ENCODE measurements at places on chromosomes 1 and 21. TPM values are rescaled to one million over a fixed set of nuclear protein-coding genes. Genes with fewer than 3 reads are reported as not detected.

GRCh38 chr1:8633741-8634501, 183.5 kb downstream of the RERE start:
- no peak for DNase-seq

- DNase-seq = peak; percentile 41
These were observed 76.3 kb downstream of the NPHP4 start for GRCh38 chr1:5915587-5916571.

GRCh38 chr1:100443811-100444571, 91.7 kb downstream of the CDC14A start:
- DNase-seq = no peak

The PFKFB2 gene
- total RNA-seq = 27.0 TPM

DNA sequence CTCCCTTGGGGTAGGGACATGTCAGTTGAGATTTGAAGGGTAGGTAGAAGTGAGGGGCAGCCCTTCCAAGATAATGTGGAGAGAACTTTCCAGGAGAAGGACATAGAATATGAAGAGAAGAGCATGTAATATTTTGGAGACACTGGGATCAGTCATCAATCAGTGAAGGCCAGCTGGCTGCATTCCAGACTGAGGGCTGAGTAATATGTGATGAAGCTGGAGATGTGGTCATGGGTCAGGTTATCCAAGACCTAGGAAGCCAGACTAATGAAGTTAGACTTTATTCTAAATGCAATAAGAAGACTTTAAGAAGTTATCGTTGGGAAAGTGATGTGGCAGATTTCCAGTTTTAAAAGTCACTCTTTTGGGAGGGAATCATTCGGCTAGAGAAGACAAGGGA, 262.0 kb downstream of the HMCN1 start:
- no peak for DNase-seq

The FAM43B gene
- 0.52 TPM for total RNA-seq

The TFF3 gene
- 3.0 TPM for total RNA-seq

GRCh38 chr21:17688912-17689874, 76.5 kb upstream of the BTG3 start:
- DNase-seq = peak; percentile 82

The CHIA gene
- not detected for total RNA-seq

The THEM5 gene
- total RNA-seq = not detected

- no peak for DNase-seq
These were observed 41.8 kb downstream of the URB1 start for GRCh38 chr21:32350981-32351380.

- DNase-seq = no peak
These were observed 172.7 kb upstream of the FGGY start for GRCh38 chr1:59124166-59124565.

DNA sequence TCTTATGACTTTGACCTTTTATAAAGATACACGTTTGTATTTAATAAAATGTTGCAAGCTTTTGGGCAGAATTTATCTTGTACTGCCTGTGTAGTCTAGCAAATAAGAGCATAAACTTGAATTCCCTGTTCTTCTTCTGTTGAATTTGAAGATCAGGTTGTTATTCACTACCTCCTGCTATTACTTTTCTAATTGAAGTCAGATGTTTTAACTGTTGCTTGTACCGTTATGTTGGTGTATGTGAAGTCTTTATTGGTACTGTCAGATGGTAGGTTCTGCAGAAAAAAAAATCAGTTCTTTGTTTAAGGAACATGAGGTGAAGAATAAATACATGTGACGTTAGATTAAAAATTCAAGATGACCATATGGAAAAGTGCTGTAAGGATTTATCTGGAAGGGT, 69.1 kb downstream of the DYRK1A start:
- DNase-seq = no peak

- DNase-seq = no peak
These were observed 52.0 kb upstream of the RAVER2 start for GRCh38 chr1:64692911-64693310.

DNA sequence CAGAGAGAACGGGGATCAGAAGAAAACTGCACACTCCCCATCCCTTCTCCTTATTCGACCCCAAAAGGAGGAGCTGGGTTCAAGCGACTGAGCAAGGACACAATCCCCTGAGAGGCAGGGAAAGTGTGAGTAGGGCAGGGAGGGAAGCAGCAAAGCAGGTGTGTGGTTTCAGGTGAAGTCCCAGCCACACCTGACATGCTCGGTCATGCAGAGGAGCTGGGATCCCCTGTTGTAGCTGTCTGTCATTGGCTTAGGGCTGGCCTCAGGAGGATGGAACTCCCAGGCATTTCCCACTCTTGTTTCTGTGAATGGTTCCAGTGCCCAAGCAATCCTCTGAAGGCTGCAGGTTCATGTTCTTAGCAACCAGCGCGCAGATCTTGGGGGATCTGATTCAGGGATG, 150.7 kb downstream of the DSCAM start:
- no peak for DNase-seq

GRCh38 chr1:30894508-30894973, 14.0 kb downstream of the SDC3 start:
- DNase-seq = no peak

DNA sequence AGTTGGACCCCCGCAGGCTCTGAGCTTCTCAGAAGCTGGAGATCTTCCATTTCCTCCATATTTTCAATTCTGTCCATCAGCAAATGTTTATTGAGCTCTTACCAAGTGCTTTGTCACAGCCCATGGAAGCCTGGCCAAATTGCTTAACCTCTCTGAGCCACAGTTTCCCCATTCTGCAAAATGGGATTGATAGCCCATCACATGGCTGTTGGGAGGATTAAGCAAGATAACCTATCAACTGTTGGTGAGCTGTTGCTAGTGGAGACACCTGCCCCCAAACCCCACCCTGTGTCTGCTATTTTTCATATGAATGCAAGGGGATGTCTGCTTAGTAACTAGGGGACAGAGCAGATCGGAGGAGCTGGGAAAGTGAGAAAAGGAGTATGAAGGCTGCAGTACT, 38.3 kb downstream of the CD34 start:
- DNase-seq = no peak

DNA sequence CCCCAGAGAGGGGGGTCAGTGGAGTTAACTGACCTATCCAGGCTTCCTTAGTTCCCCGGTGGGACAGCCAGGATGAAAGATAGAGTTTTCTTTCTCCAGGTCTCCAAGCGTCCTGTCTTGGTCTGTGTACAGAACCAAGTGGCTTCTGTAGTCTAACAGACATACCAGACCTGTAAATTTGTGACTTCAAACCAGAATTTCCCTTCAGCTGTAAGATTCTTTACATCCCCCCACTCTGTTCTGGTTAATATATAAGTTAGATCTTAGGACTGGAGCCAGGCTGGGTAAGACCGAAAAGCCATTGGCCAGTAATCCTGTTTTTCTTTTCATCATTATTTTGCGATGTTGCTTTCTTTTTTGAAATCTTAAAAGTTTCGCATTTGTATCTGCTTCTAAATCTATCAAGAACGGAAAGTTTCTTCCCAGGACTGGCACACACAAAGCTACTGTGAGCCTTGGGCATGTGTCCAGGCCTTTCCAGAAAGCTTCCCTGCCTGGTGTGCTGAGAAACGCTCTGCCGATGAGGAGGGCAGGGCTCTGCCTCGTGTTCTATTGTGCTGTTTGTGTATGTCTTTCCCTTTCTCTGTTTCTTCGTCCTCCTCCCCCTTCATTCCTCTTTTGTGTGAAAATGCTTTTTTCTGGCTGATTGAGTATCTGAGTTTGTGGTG, 72.3 kb downstream of the RGL1 start:
- peak; percentile 72 for DNase-seq

DNA sequence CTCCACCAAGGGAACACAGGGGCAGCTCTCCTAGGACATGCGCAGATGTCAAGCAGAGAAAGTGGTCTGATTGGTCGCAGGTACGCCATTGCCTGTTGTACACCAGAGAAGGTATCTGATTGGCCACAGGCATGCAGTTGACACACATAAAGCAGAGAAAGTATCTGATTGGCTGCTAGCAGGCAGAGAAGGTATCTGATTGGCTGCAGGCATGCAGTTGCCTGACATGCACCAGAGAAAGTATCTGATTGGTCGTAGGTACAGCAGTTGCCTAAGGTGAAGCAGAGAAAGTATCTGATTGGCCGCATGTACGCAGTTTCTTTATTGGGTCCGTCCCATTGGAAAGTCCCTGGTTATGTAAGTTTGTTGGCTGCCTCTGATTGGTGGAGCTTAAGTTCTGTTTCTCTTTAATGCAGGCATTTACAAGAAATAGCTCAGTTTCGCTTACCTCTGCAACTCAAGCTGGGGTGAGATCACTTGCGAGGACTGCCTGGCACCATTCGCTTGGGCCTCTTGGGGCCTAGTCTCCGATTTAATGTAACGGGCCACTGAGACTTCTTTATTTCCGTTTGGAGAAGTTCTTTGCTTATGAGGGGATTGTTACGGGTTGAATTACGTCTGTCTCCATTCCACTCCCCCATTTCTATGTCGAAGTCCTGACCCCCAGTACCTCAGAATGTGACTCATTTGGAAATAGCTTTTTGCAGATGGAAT, 74.2 kb downstream of the SIK1 start:
- DNase-seq = no peak

DNA sequence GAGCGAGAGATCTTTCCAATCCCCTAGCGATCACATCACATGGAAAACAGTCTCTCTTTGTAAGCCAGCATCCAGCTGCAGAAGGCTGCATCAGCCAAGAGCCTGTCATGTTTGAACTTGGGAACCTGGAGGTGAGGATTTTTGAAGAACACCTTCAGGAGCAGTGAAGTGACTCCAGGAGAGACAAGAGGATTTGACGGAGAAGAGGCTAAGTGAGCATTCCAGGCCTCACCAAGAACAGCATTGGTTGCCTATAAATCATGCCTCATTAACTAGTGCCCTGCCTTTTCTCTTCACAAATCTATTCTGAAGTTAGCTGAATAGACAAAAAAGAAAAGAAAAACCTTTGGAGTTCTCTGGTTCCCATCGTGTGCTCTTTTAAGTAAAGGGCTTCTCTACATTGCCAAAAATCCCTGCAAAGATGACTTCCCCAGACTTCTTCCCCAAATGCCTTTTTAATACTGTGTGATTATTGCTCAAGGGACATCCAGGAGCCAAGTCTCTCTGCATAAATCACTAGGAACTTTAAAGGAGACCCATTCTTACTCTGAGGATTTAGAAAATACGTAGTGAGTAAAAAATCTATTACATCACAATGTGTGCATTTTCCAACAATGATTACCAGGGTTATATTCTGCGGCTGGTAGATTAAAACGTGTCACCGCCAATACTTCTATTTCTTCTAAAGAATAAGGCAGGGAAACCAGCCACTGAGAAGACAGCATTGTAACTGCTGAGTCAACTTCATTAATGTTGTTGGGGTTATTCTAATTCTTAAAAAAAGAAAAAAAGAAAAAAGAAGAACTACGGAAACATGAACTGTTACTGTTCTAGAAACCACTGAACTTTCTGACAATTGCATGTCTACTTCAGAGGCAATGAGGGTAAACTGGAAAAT, 95.2 kb downstream of the KIF14 start:
- DNase-seq = no peak

DNA sequence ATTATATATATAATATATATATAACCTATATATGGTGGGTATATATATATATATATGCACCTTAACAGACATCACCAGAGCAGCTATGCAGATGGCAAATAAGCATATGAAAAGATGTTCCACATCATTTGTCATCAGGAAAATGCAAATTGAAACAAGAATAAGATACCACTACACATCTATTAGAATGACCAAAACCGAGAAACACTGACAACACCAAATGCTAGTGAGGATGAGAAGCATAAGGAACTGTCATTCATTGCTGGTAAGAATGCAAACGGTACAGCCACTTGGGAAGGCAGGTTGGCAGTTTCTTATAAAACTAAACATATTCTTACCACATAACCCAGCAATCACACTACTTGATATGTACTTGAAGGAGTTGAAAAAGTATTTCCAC, 219.8 kb upstream of the PRMT6 start:
- no peak for DNase-seq

- DNase-seq = peak; percentile 79
These were observed 53.4 kb downstream of the MACO1 start for GRCh38 chr1:25484096-25484495.

The PM20D1 gene
- total RNA-seq = 23.7 TPM

DNA sequence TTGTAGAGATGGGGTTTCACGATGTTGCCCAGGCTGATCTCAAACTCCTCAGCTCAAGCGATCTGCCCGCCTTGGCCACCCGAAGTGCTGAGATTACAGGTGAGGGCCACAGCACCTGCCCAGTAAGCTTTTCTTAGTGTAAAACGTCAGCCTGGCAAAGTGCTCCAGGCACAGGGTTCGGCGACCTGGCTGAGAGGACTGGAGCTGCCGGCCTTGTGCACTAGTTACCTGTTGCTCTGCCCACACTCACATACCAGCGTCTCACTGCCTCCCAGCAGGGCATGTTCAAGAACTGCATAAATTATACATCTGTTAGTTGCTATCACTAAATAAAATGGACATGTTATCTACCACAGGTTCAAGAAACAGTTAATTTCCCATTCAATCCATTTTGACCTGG, 55.2 kb downstream of the DEGS1 start:
- no peak for DNase-seq

GRCh38 chr1:200729863-200730262, 8.8 kb upstream of the CAMSAP2 start:
- no peak for DNase-seq

The IGSF21 gene
- 6.6 TPM for total RNA-seq

The LRRC53 gene
- total RNA-seq = not detected

The CADM3 gene
- 4.2 TPM for total RNA-seq

The MTARC1 gene
- total RNA-seq = 29.0 TPM

The DMBX1 gene
- not detected for total RNA-seq

GRCh38 chr1:150554086-150554452, 4.9 kb downstream of the ADAMTSL4 start:
- DNase-seq = no peak

The B3GALT2 gene
- total RNA-seq = 2.3 TPM

The PLA2G2F gene
- 19.2 TPM for total RNA-seq

The CRYAA gene
- total RNA-seq = not detected

DNA sequence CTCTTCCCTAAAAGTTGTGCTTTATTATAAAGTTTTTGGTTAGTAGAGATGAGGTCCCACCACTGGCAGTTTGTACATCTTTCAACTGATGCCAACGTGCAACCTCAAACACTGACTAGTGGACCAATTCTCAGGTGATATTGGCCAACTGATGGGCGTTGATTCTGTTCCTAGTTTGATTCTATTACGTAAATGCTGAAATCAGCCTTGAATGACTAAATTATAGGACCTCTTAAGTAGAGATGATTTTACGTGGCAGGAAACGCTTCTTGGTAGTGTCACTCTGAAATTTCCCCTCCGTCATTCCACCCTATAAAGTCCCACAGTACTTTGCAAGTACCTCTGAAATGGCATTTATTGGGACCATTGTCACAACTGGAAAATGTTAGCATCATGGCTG, 8.8 kb upstream of the FNDC7 start:
- DNase-seq = no peak

- DNase-seq = no peak
These were observed 15.4 kb downstream of the ZNHIT6 start for GRCh38 chr1:85692730-85693314.

DNA sequence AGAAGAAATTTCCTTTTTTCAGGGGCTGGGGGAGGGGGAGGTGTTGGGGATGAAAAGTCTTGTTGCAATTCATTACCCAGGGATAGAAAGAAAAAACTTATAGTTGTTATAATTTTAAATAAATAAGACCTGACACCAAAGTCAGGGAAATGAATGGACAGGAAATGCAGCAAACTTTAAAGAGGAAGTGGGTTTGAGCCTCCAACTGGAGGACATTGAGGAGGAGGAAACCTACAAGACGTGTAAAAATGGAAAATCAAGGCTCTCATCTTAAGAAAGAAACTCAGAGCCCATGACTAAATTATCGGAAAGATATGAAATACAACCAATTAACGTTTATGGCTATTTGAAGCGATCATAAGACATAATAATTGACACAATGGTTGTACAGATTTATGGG, 54.4 kb downstream of the NIBAN1 start:
- no peak for DNase-seq

- DNase-seq = no peak
These were observed 14.3 kb downstream of the TRIM11 start for GRCh38 chr1:228392111-228392936.
